ENCODE measurements at places on chromosomes 16 and 17. TPM values are rescaled to one million over a fixed set of nuclear protein-coding genes. Genes with fewer than 3 reads are reported as not detected.

Gene EXOC3L1
- 29.9 TPM for total RNA-seq

Gene IL34
- total RNA-seq, result 1.4 TPM

Gene PTGES3L
- total RNA-seq, result 0.65 TPM

Gene ITPRIPL2
- 43.2 TPM for total RNA-seq

Gene CALB2
- total RNA-seq, result not detected

Gene TBL3
- 105 TPM for total RNA-seq

Gene CIITA
- 0.15 TPM for total RNA-seq

Measured in epithelial cell of umbilical artery (primary cell).